ENCODE measurements at places on chromosomes 6 and 20.

- DNase-seq, result no peak
Measured at GRCh38 chr6:37068356-37069270, 63.2 kb downstream of the FGD2 start.

DNA sequence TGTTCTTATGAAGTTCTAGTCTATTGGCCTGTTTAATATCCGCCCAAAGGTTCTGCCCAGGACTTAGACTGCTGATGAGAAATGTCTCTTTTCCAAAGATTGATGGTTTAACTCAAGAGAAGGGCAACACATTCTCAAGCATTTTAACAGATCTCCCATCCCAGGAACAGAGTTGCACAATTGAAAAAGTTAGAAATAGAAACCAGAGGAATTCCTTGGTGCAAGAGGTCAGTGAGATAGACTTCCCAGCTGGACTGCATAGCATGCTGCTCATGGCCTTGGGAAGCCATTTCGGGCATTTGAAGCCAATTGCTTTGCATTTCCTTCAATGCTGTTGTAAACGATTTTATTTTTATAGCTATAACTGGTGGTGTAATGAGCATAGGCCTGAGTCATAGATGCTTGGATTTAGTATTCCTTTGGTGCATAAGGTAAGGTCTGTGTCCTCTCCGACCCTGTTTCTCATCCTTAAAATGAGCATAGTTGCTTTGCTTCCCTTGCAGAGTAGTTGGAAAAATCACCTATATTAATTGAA, 292.2 kb upstream of the JAG1 start:
- DNase-seq, result peak; percentile 73

DNA sequence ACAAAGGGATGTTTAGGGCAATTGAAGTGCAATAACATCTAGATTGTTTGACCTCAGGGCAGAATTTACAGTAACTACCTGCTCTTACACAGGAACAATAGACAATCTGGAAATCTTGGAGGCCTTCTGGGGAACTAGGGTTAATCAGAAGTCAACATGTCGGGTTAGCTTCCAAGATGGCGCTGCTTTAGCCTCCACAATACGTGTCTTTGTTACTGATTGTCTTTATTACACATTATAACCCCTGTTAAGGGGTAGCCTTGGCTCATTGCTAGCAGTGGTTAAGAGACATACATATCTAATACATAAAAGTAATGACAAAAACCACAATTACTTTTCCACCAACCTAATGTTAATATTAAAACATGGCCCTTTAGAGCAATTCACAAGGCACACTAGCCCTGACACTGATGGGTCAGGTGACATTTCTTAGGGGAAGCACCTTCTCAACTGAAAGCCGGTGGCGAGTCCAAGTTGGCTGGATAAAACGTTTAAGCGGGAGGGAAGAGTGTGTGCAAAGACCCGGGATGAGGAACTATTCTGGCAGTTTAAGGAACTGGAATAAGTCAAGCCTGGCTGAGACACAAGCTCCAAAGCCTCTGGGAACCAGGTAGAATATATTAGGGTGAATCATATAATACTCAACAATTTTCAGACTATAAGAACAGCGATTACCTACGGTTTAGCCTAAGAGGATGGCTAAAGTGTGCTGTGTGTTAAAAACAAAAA, 236.9 kb downstream of the BCAS1 start:
- no peak for DNase-seq

DNA sequence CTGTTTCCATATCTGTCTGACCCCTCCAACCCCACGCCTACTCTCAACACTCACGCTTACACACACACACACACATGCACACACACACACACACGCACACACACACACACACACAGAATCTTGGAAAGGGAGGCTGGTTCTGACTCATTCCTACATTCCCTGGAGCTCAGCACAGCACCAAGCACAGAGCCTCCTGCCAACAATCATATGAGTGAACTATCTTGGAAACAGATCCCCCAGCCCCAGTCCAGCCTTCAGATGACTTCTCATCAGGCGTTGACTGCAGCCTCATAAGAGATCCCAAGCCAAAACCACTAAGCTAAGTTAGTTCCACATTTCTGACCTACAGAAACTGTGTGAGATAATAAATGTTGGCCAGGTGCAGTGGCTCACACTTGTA, 14.1 kb upstream of the HCK start:
- DNase-seq, result peak; percentile 28

DNA sequence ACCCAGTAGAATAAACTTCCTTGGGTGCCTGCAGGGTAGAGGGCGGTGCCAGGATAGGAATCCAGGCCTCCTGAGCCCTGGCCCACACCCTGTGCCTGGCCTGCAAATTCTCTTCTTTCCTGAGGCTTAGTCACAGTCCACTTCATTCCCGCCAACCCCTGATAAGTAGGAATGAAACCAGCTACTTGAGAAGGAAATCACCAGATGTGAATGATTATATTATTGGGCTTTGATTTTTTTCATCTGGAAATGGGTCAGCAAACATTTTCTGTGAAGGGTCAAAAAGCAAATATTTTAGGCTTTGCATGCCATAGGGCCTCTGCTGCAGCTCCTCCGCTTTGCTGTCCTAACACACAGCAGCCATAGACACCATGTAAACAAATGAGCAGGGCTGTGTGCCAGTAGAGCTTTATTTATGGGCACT, 50.2 kb downstream of the STK35 start:
- DNase-seq, result peak; percentile 75

DNA sequence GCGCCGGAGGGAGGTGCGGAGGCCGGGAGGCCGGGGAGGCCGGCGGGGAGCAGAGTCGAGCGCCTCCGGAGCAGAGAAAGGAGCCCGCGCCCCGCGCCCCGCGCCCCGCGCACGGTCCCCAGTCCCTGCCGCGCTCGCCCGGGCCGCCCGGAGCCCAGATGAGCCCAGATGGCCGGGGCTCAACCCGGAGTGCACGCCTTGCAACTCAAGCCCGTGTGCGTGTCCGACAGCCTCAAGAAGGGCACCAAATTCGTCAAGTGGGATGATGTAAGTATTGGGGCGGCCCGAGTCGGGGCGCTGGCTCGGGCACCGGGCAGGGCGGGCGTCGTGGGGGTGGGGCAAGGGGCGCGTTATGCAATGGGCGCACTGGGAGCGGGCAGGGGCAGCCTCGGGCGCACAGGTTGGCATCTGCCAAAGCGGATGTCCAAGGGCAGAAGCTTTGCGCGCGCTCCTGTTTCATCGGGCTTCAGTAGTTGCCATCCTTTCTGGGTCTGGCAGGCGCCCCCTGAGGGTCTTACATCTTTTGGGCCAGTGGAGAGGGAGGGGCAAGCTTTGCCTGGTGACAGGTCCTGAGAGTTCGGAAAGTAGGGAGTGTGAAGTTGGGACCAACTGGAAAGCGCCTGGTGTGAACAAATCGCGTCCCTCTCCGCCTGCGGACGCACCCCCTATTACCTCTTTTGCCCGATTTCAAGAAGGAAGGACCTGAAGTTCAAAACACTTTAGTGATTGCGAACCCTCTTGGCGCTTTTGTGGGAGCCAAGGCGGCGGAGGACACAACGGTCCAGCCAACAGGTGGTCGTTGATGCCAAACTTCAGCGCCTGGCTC, 631 bp downstream of the PLCB1 start:
- DNase-seq, result peak; percentile 39

DNA sequence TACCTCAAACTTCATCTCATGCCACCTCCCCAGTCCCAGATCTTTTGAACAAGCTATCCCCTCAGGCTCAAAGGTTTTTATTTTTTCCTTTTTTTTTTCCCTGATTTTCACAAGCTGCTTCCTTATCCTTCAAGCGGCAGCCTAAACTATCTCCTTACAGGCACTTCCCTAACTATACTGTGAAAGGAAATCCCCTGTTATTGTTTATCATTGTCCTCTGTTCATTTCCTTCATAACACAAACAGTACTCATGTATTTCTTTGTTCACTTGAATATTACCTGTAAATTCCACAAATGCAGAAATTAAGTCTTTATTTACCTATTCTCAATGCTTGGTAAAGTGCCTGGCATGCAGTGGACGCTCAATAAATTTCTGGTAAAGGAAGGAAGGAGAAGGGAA, 48.9 kb downstream of the ME1 start:
- DNase-seq, result peak; percentile 26

- DNase-seq, result no peak
Measured at GRCh38 chr20:1633535-1633934, 13.7 kb upstream of the SIRPB1 start.

DNA sequence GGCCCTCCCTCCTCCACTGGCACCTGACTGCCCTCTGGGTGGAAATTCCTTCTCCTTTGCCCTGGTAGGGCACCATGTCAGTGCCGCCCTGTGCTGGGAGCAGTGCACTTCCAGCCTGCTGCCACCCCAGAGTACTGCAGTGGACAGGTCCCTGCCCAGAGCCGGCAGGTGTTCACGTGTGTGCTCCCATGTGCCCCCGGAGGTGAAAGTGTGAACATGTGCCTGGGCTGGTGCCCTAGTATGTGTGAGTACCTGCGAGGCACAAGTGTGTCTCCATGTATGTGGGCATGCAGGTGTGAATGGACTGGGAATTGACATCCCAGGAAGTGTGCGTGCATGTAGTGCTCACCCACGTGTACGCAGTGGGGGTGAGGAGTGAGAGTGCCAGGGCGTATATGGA, 29.4 kb downstream of the SDCBP2 start:
- no peak for DNase-seq

- DNase-seq, result no peak
Measured at GRCh38 chr6:82088978-82089771, 158.4 kb downstream of the IBTK start.

GRCh38 chr6:16839631-16840179, 78.4 kb upstream of the ATXN1 start:
- DNase-seq, result no peak

DNA sequence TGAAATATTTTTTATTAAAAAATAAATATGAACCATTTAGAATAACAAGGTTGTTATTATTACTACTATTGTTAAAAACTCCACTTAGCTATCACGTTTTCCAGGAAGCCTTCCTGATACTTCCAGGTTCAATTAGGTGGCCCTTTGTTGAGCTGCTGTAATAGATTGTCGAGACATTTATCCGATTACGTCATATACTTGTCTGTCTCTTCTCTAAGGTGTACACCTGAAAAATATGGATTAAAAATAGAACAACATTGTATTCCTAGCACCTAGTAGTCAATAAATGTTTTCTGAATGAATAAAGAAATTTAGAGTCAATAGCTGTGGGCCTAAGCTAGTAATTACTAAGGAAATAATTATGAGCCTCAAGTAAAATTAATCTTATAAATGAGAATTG, 359.6 kb downstream of the RNF144B start:
- DNase-seq, result no peak

DNA sequence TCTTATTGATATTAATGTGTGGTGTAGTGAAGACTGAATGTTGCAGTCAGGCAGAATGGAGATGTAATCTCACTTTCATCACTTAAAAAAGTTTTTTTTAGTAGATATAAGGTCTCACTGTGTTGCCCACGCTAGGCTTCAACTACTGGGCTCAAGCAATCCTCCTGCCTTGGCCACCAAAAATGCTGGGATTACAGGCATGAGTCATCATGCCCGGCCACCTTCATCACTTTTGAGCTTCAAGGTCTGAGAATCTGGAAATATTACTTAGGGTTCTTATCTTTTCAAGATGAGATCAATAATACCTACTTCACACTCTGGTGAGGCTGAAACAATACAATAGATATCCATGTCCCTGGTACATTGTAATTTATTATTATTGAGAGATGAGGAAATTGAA, 31.6 kb downstream of the ADGRG6 start:
- no peak for DNase-seq

DNA sequence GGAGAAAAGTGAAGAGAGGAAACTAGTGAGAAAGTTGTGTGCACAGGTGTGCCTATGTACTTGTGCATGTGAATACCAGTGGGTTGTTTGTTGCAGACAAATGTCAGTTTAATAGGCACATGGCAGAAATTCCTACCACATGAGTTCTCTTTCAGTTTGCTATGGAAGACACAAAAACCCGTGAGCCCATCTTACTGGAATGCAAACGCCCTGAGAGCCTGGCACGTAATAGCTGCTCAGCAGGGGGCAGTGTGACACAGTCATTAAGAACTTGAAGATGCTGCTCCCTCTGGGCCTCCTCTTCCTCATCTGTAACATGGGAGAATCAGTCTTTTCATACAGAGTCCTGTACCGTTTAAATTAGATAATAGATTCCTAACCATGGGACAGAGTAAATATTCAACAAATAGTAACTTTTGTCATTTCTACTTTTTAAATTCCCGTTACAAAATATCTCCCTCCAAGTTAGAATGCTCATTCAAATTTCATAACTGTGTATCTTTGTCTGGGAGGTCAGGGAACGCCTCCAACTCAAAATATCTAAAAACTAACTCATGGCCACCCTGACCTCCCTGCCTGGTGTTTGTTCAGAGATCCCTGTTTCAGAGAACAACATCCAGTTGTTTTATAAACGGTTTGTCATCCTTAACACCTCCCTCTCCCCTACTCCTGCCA, 802.9 kb downstream of the MAFB start:
- peak; percentile 82 for DNase-seq

- DNase-seq, result peak; percentile 43
Measured at GRCh38 chr6:27505209-27506027, 32.5 kb upstream of the ZNF184 start.

- DNase-seq, result no peak
Measured at GRCh38 chr6:137099689-137100403, 55.1 kb upstream of the IL20RA start.

- DNase-seq, result no peak
Measured at GRCh38 chr6:336159-337114, 44.1 kb downstream of the DUSP22 start.

- no peak for DNase-seq
Measured at GRCh38 chr6:143166247-143166695, 105.6 kb downstream of the AIG1 start.

DNA sequence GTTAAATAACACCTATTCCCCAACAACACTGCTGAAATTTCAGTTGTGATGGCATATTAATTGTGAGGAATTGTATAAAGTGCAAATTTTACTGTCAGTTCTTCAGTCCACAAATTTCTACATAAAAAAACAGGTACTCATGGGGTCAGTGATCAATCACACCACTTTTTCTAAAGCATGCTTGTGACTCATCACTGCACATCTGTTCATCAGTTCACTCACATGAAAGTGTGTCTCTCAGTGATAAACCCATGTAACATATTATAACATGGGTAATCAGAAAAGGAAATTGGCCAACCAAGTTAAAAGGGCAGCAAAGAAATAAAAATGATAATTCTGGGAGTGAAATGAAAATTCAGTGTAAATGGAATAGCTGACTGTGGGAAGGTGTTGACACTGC, 234.7 kb upstream of the FKBP1C start:
- no peak for DNase-seq

GRCh38 chr6:149918151-149918905, 4.6 kb downstream of the RAET1G start:
- DNase-seq, result no peak

Measured in mesenchymal stem cell (in vitro differentiated cells and primary cell).